ENCODE measurements at places on chromosomes 2 and 18.
A peak's percentile ranks its signal among the peaks of the same experiment; 100 is the strongest.

DNA sequence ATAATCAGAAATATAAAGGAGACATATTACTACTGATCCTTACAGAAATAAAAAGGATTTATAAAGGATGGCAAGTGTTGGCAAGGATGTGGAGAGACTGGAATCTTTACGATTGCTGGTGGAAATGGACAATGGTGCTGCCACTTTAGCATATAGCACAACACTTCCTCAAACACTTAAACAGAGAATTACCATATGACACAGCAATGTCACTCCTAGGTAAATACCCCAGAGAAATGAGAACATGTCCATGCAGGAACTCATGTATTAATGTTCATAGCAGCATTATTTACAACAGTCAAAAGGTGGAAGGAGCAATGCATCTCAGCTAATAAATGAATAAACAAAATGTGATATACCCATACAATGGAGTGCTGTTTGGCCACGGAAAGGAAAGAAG is 137.5 kb downstream of the NDUFA10 start:
- no peak for DNase-seq

- DNase-seq, result no peak
Measured at GRCh38 chr2:185291035-185291647, 447.5 kb upstream of the FSIP2 start.

DNA sequence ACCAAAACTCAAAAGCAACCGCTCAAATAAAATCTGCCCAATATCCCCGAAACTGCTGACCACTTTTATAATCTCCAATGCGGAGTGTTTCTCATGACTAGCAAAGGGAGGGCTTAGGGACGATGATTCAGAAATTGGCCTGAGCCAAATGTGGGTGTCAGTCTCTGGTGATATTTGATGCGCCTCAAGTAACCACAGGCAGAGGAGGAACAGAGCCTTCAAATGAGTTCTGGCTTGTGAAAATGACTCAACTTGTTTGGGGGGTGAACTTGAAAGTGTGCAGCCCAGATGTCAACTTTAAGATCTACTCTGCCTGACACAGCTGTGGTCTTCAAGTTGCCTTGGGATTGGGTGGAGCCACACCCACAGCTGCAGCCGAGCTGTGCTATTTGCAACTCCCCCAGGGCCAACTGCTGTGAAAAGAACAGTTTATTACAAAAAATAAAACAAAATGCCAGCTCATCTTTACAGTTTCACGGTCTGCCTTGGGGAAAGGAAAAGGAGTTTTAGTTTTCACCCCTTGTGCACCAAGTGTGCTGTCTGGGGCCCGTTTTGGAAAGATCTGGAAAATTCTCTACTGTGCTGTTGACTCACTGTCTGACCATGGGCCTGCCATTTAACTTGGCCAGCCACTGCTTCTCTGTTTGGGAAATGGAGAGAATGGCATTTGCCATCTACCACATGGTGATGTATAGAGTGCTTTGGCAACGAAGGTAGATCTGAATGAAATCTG is 222.1 kb downstream of the MTX2 start:
- peak; percentile 76 for DNase-seq

- no peak for DNase-seq
Measured at GRCh38 chr2:162159446-162159845, 7.4 kb upstream of the GCG start.

DNA sequence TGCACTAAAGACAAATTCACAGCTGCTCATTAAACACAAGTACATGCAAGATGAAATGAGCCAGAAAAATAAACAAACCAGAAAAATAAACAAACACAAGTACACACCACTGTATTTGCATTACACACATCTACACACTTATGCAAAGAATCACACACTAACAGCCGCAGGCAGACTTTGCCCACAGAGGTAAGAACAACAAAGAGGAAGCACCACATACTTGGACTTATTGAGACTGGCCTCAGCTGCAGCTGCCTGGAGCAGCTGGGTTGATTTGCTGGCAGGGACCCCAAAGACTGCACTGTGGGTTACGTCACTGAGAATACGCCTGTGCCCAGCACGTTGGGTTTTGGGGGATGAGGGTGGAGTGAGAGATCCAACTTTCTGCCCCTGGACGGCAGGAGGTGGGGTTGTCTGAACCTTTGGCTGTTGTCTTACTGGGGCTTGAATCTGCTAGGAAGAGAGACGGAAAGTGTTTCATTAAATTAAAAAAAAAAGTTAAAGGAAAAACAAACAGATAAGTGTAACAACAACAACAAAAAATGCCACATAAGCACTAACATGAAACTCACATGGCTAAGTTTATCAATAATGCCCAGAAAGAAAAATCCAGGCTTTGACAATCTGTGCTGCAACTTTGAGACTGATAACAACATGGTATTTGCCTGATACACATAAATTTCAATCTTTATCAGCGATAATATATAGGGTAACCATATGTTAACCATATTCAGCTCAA is 71.9 kb upstream of the NFU1 start:
- DNase-seq, result no peak

DNA sequence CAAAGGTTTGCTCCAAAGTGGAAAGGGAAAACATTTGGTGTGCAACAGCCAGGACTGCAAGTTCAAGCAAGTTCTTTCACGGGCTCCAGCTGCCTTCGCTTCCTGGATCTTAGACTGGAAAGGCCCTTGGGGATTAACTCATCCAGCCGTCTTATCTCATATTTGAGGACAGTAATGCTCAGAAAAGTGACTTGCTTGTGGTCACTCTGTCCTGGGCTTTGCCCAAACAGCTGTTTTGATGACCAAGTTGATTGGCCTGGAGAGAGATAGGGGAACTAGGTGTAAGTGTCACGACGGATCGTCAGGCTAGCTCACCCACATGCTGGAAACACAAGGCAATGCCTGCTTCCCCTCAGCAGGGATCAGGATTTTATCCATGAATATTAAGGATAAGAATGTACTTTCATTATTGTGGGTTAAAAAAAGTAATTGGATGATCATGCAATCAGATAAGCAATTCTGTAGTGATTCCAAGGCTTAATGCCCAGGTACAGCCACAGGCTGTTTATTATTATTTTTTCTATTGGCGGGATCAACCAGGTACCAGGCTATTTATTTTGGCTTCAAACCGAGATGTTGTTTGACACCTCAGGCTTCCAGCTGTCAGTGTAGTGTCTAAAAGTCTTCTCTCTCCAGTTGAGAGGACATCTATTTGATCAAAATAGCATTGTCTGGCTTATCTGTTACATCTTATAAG is 162.5 kb upstream of the EPAS1 start:
- DNase-seq, result peak; percentile 40

DNA sequence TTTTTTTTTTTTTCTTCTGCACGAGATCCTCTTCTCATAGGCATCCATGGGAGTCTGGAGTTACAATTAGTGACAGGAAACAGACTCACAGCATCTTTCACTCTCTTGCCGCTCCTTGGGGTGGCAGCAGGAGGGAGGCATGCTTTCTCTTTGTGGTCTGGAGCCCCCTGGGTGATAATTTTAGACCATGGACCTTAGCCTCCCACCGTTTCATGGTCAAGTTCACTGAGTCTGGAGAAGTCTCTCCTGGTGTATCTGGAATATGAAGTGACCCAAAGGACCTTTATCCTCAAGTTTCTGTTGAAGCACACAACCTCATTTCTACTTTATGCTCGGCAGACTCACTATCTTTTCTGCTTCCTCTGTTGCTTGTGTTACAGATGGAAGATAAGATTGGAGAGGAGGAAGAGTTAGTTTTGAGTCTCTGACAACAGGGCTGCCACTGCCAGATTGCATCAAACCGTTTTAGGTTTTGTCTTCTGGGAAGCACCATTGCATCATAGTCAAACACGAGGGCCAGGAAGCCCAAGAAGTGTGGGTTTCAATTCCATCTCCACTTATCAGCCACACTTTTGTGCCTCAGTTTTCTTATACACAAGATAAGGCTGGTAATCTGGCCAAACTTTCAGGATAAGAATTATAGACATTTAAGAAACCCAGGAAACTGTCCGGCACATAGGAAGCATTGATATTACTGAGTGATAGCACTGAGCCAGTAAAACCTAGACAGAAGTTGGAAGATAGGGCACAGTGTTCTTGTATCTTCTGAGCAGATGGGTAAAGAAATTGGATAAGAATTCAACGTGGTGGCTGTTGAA is 62.3 kb downstream of the ADCYAP1 start:
- DNase-seq, result no peak

DNA sequence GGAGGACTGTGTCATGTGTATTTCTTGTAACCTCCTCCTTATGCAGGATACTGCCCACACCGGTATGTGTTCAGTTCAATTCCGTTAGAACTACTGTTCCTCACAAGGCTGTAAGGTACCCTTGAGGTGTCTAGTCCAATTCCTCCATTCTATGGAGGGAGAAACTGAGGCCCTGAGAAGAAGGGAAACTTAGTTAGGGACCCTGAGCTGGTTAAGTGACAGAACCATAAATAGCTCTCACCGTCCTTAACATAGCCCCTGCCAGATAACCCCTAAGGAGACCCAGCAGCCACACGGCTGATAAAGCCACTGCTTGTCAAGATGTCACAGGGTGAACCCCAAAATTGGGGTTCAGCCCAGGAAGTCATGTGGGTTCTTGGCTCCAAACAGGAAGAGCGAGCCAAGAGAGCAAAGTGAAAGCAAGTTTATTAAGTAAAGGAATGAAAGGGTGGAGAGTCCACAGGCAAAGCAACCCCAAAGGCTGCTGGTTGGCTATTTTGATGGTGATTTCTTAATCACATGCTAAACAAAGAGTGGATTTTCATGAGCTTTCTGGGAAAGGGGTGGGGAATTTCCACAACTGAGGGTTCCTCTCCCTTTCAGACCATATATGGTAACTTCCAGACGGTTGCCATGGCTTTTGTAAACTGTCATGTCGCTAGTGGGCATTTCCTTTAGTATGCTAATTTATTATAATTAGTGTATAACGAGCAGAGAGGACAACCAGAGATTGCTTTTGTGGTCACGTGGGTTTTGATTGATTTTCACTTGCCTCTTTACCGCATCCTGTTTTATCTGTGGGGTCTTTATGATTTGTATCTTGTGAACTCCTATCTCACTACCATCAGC is 83.4 kb upstream of the RTN4 start:
- DNase-seq, result no peak

DNA sequence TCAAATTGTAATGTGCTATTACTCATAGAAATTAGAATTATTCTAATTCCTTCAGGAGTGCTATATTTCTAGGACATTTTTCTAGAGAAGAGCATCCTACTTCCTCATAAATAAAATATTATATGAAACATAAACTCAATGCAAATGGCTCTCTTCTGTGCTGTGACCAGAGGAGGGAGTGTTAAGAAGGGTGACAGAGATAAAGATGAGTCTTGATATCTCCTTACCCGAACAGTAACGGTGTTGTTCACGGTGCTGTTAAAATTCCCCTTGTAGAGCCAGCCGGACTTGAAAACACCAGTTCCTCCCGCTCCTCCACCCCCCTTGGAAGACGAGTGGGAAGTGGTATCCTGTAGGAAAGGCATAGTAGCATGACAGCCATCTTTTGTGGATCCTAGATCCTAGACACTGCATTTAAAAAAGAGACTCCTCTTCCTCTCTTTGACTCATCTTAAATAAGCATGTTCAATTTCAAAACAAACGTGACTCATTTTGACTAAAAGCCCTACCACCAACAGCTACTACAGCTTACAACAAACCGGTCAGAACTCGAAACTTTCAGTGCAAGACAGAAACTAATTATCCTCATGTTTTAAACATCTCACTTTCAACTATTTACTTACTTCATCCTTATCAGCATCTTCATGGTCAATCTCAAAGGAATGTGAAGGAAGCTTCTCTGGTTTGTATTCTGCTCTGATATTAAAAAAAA is 156.3 kb downstream of the DOCK10 start:
- DNase-seq, result no peak

GRCh38 chr2:122019724-122020123 is 264.3 kb downstream of the TSN start:
- DNase-seq, result no peak

DNA sequence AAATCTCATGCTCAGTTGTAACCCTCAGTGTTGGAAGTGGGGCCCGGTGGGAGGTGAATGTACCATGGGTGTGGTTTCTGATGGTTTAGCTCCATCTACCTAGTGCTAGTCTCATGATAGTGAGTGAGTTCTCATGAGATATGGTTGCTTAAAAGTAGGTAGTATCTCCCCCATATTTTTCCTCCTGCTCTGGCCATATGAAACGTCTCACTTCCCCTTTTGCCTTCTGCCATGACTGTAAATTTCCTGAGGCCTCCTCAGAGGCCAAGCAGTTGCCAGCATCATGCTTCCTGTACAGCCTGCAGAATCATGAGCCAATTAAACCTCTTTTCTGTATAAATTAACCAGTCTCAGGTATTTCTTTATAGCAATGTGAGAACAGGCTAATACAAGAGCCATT is 62.8 kb upstream of the RNF152 start:
- no peak for DNase-seq

DNA sequence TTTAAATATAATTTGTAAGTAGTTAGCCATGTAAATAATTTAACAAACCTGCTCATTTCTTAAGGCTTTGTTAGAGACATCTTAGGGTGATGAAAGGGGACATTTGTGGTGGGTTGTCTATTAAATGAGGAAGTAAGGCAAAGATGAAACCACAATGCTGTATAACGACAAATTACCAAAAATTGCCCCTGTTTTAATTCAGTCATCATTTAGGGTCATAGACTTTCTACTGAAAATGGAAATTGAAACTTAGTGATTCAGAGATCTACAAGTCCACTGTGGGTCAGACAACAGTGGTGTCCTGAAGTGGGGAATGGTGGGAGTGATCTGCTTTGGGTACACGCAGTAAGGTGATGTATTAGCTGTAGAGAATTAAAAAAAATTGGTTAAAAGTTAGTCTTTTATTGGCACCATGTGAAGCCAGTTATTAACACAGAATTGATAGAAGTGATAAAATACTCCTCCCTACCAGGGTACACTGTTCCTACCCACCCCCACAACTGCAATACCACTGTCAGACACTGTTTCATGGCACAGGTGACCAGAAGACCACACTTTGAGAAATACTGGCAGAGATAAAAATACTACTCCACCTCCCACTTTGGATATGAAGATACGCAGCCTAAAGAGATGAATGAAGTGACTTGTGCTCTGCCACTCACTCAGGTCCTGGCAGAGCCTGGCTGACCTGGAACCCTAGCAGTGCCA is 13.4 kb downstream of the CERS6 start:
- DNase-seq, result no peak

- no peak for DNase-seq
Measured at GRCh38 chr18:63301434-63301833, 18.1 kb downstream of the BCL2 start.

DNA sequence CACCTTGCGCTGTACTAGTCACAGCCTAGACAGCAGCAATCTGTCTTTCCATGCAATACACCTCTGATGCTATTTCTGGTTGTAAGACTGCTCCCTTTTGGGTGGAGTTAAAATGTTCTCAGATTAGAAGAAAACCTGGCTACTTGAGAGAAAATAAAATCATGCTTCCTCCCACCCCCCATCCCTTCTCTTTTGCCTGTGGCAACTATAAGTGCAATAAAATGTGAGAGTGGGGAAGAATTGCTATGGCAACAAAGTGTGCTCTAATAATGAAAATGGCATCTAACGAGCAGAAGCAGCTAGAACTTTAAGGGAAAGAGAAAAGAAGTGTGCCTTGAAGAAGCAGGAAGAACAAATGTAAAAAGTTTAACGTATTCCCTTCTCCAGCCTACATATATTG is 464.2 kb upstream of the FSHR start:
- no peak for DNase-seq

- no peak for DNase-seq
Measured at GRCh38 chr2:174158003-174158402, 90.3 kb downstream of the OLA1 start.

- DNase-seq, result no peak
Measured at GRCh38 chr2:20618886-20619521, 31.9 kb downstream of the HS1BP3 start.

Measured in urinary bladder (tissue), 4 donors.